RKO (cell line): ENCODE measurements at places on chromosomes 7 and 10.

DNA sequence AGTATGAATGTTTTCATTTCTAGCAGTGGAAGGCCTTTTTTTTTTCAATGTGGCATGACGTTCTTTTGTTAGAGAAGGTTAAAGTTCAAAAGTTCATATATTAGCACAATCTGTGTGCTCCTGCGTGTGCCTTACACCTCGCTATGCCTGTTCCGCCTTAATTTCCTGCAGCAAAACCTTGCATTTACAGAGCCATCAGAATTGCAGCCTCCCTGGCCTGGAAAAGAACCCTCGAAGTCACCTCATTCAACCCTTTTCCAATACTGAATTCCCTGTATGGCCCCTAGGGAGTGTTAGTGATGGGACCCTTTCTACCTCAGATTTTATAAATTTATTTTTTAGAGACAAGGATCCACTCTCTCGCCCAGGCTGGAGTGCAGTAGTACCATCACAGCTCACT is 103.5 kb upstream of the ZNF438 start:
- no peak for DNase-seq

DNA sequence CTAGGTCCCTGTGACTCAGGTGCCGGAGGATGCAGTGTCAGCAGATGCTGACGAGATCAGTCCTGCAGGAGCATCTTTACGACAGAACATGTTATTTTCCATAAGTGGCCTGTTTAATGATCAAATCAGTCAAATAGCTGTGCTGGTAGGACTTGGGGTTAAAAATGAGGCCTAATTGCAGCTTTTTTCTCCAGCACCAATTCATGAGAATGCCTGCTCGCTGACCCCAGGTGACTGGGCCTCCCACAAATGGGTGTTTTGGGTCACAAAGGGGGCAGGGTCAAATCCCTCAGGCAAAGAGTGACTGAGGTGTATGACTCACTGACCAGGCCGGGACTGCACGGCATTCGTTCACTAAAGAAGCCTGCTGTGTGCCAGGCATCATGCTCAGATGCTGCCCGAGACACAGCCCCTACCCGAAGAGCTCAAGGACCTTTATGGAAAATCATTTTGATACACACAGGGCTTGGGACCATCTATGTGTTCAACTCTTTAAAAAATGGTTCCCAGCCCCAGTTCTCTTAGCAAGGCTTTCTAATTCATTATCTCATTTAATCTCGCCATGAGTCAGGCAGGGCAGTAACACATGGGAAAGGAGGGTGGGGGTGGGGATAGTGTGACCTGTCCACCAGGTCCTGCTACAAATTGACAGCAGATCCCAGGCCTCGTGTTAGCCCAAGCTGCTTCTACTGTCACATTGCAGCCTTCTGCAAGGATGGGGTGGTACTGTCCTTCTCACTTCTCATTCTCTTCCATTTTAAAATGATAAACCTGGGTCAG is 21.1 kb downstream of the ZNF775 start:
- DNase-seq: peak; percentile 54

- DNase-seq: no peak
These were observed 947 bp downstream of the HOXA3 start for GRCh38 chr7:27151341-27151930.

- peak; percentile 74 for DNase-seq
These were observed 148.7 kb upstream of the RSU1 start for GRCh38 chr10:16965740-16966447.
